ENCODE measurements at places on chromosomes 7 and 10.

DNA sequence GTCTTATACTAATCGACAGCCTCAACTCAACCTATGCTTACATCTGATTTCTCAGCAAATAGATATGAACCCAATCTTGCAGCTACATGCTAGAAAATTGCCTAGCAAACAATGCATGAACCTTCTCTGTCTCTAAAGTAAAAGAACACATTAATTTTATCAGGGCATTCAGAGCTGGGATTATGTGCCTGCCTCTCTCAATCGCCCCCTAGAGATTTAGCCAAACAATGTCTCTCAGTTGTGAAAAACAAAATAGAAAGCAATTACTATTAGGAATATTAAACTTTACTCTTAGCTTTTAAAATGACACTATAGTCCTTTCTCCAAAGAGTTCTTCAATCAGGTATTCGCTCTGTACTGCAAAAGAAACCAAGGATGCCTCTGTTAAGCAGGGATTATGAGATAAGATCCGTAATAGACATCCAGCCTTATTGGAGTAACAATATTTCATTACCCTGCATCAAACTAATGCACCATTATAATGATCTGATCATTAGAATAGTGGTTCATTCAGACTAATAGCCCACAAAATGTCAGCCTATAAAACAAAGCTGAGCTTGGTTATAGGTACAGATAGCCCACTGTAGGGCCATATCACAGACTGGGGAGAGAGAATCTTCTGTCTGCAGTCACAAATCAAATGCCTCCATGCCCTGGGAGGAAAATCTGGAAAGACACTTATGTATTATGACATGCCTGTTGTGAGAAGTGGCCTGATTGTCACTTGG, 736.9 kb downstream of the PARD3 start:
- DNase-seq, result no peak

DNA sequence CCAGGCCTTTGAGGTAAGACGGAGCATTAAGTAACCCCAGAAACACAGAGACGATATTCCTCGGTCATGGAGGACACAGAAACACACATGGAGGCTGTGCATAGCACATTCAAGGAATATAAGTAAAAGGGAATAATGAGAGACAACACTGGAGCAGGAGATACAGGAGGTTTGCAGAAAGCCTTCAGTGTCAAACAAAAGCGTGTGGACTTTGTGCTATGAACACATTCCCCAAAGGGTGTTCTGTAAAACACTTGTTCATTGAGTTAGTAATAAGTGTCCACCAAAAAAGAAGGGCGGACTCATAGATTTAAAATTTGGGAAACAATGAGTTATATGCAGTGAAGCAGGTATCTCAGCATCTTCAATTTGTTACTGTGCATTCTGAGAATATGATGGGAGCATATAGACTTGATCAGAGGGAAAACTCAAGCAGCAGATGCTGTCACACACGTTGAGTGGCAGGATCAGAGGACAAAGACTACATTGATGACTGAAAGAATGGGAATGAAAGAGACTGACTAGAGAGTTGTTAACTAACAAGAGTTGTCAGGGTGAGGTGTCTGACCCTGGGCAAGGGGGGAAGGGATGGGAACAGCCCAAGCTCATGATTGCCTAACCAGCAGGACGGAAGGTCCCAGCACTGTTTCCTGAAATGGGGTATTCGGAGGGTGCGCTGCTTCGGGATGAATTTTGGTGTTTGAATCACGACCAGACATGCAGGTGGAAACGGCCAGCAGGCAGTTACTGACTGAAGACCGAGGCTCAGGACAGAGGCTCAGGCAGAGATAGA, 85.2 kb upstream of the VIPR2 start:
- no peak for DNase-seq

DNA sequence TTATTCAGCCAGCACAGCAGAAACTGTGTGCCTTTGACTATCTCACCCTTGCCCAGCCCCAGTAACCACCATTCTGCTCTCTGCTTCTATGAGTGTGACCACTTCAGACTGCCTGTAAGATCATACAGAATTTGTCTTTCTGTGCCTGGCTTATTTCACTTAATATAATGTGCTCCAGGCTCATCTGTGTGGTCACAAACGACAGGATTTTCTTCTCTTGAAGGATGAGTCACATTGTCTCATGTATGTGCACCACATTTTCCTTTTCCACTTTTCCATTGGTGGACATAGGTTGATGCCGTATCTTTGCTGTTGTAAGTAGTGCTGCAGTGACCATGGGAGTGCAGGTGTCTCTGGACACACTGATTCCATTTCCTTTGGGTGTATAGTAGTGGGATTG, 122.5 kb upstream of the LANCL2 start:
- no peak for DNase-seq

DNA sequence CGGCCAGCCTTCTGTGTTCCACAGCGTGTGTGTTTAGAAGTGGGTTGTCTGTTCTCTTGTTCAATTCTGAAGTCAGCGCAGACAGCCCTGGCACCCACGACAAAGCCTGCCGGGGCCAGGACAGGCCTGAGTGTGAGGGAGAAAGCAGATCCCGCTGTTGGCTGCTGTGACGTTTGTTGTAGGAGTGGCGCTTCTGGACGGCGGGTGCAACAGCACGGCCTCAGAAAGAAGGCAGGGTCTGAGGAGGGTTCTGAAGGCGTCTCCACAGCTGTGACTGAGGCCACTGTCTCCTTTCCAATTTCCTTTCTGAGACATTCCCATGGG, 76.2 kb downstream of the VIPR2 start:
- DNase-seq, result no peak

GRCh38 chr10:70368774-70369482, 13.5 kb downstream of the LRRC20 start:
- DNase-seq, result no peak

- DNase-seq, result no peak
These were observed 122.0 kb downstream of the TRRAP start for GRCh38 chr7:99000196-99000903.

GRCh38 chr7:14065286-14065685, 75.8 kb upstream of the ETV1 start:
- DNase-seq, result no peak

DNA sequence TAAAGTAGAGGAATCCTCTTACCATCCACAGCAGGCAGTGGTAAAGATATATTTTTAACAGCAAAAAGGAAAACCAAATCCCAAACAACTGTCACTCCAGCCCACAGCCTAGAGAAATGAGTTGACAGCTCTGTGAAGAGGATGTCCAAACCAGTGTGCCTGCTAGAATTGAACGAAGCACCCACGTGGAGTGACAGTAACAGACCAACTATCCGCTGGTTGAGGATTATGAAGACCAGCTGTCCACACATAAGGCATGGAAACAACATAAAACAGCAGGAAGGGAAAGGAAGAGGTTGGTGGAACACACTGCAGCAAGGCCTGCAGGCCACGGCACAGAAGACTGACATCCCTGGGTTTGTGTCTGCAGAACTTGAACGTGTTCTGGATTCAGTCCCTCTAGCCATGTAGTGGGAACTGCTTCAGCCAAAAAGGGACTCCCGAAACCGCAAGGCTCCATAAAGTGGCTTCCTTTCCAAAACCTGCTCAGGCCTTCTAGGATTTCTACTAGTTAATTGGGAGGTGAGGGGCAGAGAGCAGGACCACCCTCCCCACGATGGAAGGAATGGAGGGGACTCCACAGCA, 324.4 kb downstream of the BICC1 start:
- DNase-seq, result no peak
